ENCODE measurements at places on chromosomes 12 and 14.

DNA sequence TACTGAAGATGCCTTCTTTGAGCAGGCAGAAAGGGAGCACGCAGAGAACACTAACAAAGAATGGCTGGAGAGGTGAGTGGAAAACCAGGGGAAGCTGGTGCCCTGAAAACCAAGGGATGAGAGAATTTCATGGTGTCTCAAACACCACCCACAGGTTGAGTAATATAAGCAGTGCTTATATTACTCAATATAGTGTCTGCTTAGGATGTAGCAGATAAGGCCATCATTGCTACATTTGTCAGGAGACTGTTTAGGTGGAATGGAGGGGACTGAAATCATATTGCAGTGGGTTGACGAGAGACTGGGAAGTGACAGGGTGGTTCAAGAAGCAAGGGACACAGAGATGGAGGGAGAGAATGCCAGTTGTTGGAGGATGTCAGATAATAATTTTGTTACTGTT lies 20.6 kb downstream of the PKP2 start:
- DNase-seq = no peak

DNA sequence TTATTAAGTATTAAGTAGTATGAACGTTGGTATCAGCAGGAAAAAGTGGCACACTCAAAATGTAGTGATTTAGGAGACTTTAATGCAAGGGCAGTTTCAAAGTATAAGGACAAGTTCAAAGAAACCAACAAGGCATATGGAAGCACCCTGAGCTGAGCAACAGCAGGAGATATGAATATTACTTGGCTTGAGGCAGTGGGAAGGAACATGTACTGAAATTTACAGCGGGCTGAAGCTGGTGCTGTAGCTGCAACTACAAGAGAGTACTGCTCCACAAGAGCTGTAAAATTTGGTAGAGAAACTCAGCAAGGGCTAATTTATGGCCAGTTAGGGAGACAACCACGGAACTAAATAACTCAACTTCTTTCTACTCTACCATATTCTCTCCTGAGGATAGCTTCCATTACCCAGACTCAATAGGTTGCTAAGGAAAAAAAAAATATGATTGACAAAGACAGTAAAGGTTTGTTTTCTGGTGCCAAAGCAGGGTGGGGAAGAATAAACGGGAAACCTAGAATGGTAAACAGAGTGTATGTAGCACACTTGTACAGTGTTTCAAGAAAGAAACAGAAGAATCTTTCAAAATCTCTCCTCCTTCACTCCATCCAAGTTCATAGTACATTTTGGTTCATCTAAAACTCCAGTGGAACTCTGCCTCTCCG lies 487.8 kb upstream of the MGAT4C start:
- DNase-seq = no peak

GRCh38 chr14:90443161-90444076 lies 46.6 kb downstream of the CALM1 start:
- no peak for DNase-seq

DNA sequence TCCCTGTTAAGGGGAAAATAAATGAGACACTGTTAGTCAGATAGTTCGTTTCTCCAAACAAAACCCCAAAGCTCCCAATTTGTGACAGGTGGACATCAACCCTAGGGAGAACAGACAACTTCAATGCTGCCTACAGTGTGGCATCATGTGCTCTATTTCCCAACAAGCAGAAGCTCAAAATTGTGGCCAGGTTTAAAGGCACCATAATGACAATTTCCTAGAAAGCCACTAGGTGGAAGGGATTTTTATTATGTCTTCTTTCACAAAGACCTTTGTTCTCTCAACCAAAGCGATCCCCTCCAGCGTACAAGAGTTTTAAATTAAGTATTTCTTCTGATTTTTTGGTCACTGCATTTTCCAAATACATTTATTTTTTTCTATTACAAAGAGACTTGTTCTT lies 88.0 kb upstream of the MBIP start:
- no peak for DNase-seq

DNA sequence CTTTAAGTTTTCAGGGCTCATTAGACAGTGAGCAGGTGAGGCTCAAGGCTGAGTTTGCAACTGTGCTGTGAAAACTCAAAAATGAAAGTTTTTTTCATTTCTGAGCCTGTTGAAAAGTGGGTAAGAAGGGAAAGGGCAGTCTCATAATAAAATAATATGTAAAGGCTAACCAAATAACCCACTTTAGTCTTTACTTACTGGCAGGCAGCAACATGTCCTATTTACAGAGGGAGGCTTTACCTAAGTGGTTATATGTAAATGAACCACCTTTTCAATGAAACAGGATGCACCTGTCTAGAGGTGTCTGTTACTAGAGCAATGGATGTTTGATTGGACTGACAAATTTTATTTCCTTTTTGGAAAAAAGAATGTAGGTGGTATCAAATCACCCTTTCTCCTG lies 158.0 kb downstream of the ETV6 start:
- no peak for DNase-seq

- no peak for DNase-seq
Measured at GRCh38 chr14:100765296-100765695, 38.6 kb downstream of the DLK1 start.

DNA sequence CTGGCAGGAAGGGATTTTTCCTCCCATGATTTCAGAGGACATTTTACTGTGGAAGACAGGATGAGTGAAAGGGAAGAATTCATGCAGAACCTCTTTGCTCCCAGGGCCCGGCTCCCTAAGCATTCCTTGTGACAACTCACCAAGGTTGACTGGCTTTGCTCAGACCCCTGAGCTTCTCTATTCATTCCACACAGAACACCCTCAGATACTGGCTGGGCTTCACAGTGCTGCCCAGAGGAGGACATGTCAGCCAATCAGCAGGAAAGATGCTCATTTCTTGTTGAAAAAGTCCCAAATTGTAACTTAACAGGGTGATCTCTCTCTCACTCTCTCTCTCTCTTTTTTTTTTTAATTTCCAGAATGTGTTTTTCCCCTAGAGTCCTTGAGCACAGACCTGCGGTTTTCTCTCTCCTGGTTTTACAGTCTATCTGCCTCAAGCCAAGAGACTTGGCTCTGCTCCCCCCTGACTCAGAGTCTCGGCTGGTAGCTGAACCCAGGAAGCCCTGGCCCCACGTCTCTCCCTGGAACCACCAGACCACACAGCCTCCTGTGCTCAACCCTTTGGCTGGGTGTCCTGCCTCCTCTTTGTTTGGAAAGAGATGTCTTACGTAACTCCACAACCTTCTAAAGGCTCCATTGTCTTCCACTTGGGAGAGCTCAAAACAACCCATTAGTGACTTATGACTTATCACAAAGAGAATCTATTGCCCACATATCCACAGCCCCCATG lies 43.9 kb downstream of the SSPN start:
- DNase-seq = no peak

GRCh38 chr14:60179431-60179869 lies 14.3 kb upstream of the DHRS7 start:
- no peak for DNase-seq

GRCh38 chr12:75558287-75558686 lies 46.9 kb upstream of the KRR1 start:
- DNase-seq = no peak

DNA sequence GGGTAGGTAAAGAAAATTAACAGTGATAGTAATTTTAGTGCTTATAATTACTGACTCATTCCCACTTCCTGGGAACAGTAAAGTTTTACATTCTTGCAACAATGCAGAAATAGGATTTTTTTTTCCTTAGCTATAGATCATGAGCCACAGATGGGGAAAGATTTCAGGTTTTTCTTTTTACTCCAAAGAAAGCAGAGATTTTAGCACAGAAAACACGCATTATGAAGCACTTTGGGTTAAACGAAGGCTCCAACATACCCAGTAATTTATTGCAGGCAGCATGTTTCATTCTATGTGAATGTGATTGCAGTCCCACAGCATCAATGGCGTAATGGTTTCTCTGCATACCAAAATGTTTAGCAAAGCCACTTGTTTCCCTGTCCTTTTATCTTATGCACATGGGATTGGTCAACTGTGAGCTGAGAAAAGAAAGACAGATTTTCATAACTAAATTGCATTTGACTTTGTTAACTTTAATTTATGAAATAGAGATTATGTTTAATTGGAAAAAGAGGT lies 124.6 kb upstream of the E2F7 start:
- DNase-seq = no peak

- DNase-seq = peak; percentile 40
Measured at GRCh38 chr12:64796205-64796845, 28.1 kb upstream of the TBC1D30 start.

GRCh38 chr12:90653040-90653439 lies 301.9 kb downstream of the CCER1 start:
- DNase-seq = no peak

- DNase-seq = no peak
Measured at GRCh38 chr12:52171950-52172512, 19.8 kb downstream of the KRT80 start.

GRCh38 chr14:61406675-61407074 lies 85.3 kb downstream of the PRKCH start:
- no peak for DNase-seq

DNA sequence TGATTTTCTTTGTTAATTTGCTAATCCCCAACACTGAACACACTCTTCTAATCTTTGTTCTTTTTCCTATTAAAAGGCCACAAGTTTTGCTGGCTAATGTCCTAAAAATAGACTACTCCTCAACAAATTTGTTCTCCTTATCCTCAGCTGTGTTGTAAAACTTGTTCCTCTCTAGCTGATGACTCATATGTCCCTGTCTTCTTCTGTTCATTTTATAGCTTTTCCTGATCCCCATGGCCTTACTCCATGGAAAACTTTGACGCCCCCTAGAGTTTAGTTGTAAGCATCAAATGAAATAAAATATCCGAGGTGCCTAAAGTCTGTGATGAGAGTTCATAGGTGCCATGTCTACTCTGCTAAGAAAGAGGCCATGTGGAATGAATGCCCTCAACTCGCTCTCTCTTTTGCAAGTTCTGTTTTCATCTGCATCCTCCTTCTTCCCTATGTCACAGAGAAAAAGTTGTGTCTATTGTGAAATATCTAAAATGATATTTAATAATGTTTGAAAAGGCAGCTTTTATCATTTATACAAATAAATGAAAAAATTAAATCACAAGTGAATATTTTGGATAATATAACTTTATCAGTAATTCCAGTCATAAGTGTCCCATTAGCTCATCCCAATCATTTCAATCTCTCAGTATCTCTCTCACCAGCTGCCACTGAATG lies 237.9 kb downstream of the IPO8 start:
- DNase-seq = no peak

GRCh38 chr12:131085816-131086591 lies 132.3 kb downstream of the ADGRD1 start:
- no peak for DNase-seq

GRCh38 chr14:58401587-58401986 lies 5.9 kb downstream of the TOMM20L start:
- no peak for DNase-seq

DNA sequence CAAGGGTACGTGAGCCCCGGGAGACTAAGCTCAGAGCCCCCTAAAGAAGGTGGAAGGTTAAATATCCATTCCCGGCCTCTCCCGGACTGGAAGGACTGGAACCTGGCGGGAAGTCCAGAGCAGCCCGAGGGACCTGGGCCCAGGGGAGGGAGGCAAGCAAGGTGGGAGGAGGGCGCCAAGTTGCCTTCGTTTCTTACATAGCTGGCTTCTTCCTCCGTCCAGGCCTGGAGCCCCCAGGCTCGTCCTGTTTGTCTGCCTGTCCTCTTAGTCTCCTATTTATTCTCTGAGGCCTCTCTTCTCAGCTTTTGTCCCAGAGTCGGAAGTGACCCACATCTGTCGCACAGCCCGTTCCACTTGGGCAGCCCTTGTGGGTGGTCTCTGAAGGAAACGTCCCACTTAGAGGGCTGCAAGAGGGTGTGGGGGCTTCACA lies 745 bp downstream of the PCK2 start:
- peak; percentile 16 for DNase-seq

DNA sequence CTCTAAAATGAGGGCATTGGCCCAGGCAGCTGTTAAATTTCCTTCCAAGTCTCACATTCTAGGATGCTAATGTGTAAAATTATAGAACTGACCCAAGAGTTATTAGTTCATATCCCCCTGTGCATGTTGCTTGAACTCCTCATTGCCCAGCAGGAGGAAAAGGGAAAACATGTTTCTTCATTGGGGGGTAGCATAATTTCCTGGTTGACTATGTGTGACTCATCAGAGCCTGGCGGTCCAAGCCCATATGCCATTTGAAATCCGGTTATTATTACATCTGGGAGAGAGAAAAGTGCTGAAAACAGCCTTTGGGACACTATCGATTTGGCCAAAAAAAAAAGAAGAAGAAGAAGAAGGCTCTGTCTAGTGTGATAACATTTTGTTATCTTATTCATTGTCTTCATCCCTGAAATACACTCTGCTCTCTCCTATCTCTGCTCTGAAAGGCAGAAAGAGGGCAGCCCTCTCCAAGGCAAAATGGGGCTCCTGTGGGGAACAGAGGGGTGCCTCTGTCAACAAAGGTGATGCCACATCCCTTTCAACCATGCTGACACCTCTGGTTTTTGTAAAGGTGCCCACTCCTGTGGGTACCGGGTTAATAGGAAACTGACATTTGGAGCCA lies 114.2 kb downstream of the DAD1 start:
- DNase-seq = no peak

GRCh38 chr12:3838076-3838475 lies 35.1 kb downstream of the PARP11 start:
- DNase-seq = no peak

DNA sequence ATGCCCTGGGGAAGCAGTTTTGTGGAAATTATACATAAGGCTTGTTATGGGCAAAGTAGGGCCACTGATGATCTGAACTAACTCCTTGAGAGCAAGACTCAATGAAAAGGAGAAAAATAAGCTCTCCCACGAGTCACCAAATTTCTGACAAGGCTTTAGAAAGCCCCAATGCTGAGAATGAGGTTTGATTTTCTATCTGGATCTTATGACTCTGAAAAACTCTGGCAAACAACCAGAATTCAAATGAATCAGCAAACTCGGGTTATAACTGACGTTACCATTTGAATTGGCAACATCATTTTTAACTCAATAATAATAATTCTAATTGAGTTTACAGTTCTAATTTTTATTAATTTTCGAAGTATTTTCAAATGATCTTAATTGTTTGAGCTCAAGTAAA lies 79.1 kb downstream of the KCNK10 start:
- no peak for DNase-seq

DNA sequence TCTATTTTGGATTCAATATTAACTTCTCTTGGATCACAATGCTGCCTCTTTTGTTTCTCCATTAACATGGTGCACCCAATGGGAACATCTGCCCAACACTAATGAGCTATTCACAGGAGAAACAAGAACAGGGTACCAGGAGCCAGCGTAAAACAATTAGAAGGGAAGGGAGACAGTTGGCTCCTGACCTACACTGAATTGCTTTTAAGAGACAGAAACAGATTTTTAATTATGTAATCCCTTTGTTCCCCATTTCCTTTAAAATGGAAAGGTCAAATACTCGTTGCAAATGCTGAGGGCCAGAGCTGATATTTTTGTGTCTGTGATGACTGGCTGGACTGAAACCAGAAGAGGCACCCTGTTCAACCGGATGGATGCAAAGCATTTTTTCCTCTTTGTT lies 108.3 kb downstream of the SEC23A start:
- DNase-seq = no peak

DNA sequence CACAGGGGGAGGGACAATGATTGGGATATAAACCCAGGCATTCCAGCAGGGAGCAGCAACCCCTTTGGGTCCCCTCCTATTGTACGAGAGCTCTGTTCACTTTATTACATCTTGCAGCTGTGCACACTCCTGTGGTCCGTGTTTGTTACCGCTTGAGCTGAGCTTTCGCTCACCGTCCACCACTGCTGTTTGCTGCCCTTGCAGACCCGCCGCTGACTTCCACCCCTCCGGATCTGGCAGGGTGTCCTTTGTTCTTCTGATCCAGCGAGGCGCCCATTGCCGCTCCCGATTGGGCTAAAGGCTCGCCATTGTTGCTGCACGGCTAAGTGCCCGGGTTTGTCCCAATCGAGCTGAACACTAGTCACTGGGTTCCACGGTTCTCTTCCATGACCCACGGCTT lies 64.1 kb downstream of the E2F7 start:
- DNase-seq = no peak

- DNase-seq = no peak
Measured at GRCh38 chr14:77872983-77873382, 73.1 kb downstream of the ADCK1 start.

Data from stimulated activated CD4-positive, alpha-beta T cell treated with anti-CD3 and anti-CD28 coated beads, Interleukin-4, amount 100 ng/mL, for 1 hour (primary cell).